DMS 273 treated with DMSO at 0.1 percent for 48 hours (cell line): ENCODE measurements at places on chromosomes 12 and 14.
A peak's percentile ranks its signal among the peaks of the same experiment; 100 is the strongest.

DNA sequence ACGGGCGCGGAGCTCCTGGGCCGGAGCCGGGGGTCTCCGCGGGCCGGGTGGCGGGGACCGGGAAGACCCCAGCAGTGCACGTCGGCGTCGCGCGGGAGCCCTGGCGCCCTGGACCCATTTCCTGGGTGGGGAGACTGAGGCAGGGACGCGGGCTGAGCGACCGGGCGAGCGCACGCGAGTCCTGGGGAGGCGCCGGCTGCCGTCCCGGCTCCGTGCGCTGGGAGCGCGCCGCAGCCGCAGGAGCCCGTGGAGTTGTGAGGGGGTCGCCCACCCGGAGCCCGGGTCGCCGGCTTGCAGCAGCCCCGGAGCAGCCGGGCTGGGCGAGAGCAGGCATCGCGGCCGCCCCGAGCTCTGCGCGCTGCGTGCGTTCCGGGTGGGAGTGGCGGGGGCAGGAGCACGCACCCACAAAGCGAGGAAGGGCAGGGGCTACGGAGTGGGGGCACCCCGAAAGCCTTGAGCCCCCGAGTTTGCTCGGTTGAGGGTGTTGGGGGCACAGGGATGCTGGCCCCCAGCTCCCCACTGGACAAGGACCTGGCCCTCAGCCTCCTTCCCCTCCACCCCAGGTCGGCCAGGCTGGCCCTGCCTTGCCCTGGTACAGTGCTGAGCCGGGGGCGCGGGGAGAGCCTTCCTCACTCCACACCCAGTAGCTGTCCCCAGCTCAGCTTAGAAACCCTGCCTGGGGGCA is 620 bp downstream of the MMP17 start:
- no peak for DNase-seq

- DNase-seq = no peak
Measured at GRCh38 chr12:4134448-4135263, 138.9 kb upstream of the CCND2 start.

GRCh38 chr12:109581856-109582255 is 8.3 kb downstream of the MVK start:
- DNase-seq = no peak

DNA sequence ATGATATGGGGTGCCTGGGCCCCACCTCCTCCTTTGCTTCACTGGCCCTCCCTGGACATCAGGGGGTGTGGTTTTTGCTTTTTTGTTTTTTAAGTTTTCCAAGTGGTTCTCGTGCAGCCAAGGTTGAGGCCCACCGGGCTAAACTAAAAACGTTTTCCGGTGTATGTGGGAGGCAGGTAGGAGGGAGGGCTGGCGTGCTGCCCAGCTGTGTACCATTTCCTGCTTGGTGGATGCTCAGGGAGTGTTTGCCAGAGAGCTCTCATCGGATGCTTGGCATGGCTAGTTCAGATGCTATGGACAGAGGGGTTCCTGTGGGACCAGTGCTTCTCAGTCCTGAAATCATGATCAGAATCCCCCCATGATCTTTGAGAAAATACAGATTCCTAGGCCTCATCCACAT is 246.4 kb downstream of the CACNA1C start:
- DNase-seq = no peak

DNA sequence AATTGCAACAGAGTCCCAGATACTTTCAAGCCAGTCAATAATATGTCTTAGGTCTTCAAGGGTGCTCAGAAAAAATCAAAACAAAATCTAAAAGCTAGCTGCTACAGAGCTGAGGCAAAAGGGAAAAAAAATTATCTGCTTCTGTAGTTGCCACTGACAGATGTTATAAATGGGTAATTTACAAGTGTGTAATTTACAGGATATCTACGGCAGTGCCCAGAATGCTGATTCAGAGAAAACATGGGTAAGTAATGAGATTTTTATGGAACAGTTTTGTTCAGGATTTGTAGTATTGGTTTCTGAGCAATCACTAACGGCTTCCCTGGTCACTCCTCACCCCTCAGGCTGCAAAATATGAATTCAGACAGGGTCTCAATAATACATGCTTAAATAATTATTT is 234.1 kb downstream of the GALC start:
- DNase-seq = no peak

DNA sequence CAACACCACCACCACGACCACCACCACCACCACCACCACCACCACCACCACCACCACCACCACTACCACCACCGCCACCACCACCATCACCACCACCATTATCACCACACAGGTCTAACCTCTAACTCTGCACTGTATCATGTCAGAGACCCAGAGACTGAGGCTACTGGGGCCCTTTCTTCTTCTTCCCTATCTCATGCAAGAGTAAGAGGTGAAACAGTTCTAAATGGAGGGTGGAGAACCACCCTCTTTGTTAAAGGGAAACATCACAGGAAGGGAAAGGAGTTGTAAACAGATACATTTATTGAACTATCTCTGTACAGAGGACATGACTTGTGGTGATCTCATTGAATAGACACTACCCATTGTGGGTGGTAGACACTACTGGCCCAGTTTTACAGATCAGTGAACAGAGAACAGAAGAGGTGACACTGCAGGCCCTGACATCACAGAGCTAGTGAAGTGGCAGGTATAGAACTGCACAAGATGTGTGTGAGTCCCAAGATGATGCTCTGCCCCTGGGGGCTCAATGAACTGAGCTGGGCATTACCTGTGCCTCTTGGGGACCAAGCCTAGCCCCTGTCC is 91.6 kb downstream of the FOXN3 start:
- no peak for DNase-seq

- DNase-seq = no peak
Measured at GRCh38 chr14:100698666-100699448, 27.8 kb upstream of the DLK1 start.

DNA sequence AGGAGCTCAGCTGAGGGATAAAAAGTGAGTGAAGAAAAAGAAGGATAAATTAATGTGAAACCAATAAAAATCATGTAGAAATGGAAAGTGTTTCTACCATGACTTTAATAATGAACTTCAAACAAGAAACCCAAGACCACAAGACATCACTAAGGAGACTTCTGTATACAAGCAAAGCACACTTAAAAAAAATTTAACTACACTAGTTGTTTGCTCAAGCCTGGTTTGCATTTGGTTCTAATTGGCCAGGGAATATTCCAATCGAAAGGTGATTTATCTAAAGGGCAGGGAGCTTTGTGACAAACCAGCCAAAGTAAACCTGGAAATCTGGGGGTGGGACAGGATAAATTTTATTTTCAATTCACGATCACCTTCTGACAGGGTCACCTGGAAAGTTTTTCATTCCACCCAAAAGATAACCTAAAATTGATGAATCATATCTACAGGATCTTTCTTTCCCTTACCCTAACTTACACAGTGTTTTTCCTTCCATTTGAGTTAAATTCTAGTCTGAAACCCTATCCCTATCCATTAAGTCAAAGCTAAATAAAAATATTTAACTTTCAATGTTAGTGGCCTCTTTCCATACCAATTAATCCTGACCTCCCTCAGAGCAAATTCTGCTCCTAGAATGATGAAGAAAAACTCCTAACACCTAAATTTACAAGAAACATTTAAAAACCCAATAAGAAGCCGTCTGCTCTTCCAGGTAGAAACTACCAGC is 2.6 kb downstream of the EGLN3 start:
- no peak for DNase-seq

GRCh38 chr14:56900726-56901125 is 90.4 kb upstream of the OTX2 start:
- no peak for DNase-seq

- DNase-seq = no peak
Measured at GRCh38 chr12:114342656-114343055, 63.3 kb downstream of the TBX5 start.

DNA sequence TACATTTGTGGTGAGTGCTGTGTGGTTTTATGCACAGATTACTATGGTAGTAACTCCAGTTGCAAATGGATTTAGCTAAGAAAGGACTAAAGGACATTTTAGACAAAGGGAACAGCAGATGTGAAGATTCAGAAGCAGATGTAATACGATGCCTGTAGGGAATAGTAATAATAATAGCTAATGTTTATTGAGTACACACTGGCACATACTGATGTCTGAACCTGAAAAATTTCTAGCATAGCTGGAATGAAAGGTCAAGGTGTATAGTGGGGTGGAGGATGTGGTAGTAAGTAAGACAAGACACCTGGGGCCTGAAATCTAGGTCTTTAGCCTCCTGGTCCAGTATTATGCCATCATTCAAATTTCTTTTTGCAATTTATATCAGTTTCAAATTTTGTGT is 54.3 kb upstream of the LRTM2 start:
- peak; percentile 7 for DNase-seq

DNA sequence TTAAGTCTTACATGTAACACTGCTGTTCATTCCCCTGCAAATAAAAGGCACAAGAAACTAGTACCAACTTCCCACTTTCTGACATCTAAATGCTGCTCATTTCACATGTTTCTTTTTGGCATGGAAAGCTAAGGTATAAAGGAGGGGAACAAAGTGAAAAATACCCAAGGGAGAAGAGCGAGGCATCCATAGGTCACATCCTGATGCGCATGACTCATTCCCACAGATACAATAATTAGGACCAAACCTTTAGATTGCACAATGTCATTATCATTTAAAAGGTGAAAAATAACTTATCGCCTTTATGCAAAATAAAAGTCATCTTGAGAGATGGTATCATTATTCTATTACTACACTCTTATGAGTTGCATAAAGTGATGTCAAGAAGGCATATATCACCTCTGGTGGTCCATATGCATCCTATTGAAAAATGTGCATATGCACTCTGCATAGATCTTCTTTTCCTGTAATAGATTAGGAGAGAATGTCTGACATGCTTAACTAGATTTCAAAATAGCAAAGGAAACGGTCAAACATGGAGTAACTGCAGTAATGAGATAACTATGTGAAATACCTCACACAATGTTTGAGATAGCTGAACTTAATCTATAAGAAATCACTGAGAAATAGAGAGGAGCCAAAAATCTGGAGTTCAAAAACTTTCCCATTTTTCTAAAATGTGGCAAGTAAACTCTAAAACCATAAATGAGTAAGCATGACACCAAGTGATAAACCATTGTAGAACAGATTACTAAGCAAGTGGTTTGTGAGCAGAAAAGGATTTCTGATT is 382.5 kb upstream of the TMTC1 start:
- DNase-seq = no peak
